ENCODE measurements at places on chromosomes 2 and 18.
A peak's percentile ranks its signal among the peaks of the same experiment; 100 is the strongest.

DNA sequence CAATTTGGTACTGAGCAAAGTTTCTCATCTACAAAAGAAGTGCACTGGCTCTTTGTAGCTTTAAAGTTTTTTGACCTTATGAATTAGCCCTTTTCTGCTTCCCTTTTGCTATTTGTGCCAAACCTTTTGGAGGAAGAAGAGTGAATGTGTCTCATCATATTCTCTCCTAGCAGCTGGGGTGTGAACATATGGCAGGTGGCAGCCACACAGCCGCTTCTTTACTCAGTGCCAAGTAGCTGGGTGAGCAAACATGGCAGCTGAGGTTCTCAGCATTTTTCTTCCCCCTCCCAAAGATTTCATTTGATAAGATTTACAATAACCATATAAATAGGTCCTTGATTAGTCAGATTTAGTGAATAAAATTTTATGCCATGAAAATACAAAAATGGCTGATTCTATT lies 46.7 kb upstream of the STK17B start:
- no peak for DNase-seq

DNA sequence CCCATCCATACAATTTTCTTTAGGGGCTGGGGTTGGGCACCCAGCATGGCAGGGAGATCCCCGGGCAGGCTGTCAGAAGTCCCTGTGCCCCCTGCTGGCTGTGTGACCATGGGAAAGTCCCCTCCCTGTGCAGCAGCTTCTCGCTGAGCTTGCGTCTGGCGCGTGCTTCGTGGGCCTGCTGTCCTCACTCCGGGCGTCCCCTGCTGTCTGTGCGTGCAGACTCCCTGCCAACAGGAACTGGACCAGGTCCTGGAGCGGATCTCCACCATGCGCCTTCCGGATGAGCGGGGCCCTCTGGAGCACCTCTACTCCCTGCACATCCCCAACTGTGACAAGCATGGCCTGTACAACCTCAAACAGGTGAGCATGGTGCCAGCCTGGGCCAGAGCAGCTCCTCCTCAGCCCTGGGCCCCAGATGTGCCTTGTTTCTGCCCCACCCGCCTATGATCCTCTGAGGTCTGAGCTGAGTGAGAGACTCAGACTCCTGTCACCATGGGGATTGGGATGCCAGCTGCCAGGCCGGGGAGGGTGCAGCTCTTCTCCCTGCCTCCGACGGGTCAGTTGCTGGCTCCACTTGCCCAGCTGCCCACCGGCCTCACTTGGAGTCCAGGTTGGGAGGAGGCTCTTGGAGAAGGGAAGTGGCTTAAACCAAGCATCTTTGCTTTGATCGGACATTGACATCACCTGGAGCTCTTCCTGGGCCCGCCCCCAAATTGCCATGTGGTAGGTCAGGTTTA lies 28.6 kb downstream of the IGFBP2 start:
- no peak for DNase-seq

GRCh38 chr2:86275384-86275799 lies 62.0 kb downstream of the REEP1 start:
- no peak for DNase-seq

GRCh38 chr2:112627060-112628040 lies 18.4 kb upstream of the SLC20A1 start:
- no peak for DNase-seq

DNA sequence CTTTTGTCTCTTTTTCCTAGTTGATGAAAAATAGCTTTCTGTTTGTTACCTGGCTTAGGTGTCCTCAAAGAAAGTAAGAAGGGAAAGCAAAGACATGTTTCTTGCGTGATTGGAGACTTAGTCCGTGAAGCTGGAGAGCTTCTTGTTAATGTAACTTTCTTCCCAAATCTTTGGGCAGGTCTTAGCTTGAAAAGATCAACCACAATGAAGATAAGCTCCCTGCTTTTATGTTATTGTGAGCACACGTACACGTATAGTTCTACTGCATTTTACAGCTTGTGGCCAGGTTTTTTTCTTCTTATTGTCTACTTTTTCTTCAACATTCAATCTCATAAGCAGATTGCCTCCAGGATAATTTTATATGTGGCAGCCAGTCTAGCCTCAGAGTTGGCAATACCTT lies 99.8 kb downstream of the DIS3L2 start:
- DNase-seq = no peak

GRCh38 chr2:122421775-122422174 lies 666.3 kb downstream of the TSN start:
- DNase-seq = no peak

- no peak for DNase-seq
Measured at GRCh38 chr2:200373231-200373630, 66.7 kb downstream of the SPATS2L start.

GRCh38 chr2:171521361-171522051 lies 768 bp upstream of the CYBRD1 start:
- DNase-seq = no peak

- DNase-seq = no peak
Measured at GRCh38 chr18:48834413-48835031, 116.2 kb downstream of the SMAD7 start.

GRCh38 chr2:115084446-115084845 lies 642.0 kb downstream of the DPP10 start:
- DNase-seq = no peak

GRCh38 chr2:110120171-110121051 lies 4.8 kb upstream of the MALL start:
- no peak for DNase-seq

- DNase-seq = no peak
Measured at GRCh38 chr18:36602071-36602470, 226.7 kb downstream of the TPGS2 start.

DNA sequence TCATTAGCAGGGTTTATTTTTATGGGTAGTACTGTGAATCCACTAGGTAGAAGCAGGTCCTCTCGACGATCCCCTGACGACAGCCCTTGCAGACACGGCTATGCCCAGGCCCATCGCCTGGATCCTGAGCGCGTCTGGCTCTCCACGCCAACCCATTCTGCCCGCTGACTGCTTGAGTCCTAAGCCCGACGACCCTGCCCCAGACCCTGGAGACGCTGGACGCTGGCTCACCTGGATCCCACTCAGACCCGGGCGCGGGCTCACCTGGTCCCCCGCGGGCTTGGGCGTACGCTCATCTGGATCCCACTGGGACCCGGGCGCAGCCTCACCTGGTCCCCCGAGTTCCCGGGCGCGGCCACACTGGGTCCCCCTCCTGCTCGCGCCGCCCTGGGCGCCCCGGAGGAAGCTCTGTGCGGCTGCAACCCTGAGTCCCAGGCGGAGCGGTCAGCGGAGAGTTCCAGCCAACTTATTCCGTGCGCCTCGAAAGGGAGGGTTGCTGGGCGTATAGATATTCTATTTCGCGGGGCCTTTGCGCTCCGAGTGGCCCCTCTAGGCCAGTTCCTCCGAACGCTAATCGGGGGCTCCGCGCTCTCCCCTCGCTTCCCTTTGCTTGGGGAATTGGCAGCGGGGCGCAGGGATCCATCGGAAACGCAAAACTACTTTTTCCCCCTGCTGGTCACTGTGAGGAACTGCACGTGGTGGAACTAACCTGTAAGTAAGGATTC lies 22.4 kb upstream of the RMP24 start:
- DNase-seq = peak; percentile 22

DNA sequence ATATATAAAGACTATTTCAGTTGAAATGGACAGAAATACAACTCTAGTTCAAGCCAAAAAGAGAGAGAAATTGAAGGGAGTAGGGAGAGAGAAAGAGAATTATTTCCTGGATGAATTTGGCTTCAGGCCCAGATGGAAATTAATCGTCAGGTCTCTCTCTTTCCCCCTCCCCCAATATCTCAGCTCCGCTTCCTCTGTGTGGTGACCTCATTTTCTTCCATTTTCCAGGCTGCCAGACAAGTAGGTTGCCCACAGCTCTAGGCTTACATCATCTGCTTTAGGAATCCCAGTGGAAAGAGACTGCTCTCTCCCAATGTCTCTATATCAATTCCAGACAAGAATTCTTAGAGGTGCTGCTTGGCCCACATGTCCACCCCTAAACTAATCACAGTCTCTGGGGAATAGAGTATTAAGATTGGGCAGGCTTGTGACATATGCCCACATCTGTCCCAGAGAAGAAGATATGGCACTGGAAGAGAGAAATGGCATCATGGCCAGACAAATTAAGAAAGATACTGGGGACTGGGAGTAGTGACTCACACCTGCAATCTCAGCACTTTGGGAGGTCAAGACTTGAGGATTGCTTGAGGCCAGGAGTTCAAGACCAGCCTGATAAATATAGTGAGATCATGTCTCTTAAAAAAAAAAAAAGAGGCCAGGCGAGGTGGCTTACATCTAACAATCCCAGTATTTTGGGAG lies 37.2 kb upstream of the CFAP36 start:
- DNase-seq = peak; percentile 90

- no peak for DNase-seq
Measured at GRCh38 chr2:121015971-121016485, 269.0 kb downstream of the TFCP2L1 start.

DNA sequence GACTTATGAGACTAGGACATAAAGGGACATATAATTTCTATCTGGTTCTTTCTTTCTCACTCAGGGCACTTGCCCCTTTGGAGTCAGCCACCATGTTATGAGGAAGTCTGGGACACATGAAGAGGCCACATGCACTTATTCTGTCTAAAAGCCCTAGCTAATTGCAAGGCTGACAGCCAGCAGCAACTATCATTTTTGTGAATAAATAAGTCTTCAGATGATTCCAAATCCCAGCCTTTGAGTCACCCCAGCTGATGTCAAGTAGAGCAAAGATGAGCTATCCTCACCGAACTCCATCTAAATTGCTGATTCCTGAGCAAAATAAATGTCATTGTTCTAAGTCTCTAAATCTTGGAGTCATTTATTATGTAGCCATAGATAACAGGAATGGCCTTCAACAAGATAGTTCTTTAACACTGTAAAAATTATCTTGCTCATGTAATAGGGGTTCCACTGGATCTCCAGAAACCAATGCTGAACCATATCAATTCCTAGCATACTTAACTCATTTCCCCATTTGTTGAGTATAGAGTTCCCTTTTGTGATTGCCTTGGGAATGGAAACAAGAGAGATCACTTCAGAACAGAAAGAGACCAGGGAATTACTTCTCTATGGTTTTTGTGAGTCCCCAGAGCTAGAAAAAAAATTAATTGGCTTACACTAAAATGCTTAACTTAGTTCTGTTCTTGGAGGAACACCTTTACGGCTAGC lies 50.6 kb upstream of the FN1 start:
- no peak for DNase-seq

GRCh38 chr18:55243857-55244256 lies 284.6 kb upstream of the CCDC68 start:
- no peak for DNase-seq

DNA sequence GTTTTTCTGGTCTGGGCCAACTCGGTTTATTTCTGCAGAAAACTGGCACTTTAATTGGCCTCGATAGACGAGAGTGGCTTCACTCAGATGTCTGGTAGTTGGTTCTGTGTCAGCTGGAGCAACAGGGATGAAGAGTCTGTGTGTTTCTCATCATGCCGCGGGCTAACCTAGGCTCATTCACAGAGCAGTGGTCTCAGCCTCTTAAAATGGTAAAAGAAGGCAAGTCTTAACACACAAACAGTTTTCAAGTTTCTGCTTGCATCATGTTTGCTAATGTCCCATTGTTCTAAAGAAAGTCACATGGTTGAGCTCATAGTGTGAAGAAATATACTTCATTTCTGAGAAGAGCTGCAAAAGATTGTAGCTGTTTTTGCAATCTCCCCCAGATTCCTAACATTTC lies 37.5 kb upstream of the ANXA4 start:
- DNase-seq = no peak

DNA sequence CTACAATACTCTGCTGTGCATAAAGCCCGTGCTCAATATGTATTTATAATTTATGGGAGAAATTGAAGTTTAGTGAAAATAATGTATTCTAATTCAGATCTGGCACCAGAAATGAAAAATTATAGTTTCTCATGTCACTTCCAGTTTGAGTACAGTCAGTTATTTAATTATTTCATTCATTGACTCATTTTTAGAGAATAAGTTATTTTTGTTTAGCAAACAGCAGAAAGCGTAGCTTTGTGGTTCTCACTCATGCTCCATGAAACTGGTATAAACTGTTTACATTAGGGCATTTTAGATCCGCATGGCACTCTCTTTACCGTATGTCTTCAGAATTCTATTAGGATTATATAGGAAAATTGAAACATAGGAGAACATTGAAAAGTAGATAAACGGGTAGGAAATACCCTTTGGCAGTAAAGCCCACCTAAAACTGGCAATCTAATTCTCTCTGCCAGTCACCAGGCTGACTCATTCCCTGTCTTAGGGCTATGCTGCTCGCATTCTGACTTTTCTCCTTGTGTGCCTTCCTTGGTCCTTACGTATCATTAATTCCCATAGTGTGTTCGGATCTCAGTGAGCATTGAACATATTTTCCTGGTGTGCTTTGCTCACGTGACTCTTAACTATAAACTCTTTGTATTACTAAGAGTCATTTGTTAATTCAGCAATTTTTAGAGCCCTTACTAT lies 106.0 kb downstream of the ZNF236 start:
- no peak for DNase-seq

DNA sequence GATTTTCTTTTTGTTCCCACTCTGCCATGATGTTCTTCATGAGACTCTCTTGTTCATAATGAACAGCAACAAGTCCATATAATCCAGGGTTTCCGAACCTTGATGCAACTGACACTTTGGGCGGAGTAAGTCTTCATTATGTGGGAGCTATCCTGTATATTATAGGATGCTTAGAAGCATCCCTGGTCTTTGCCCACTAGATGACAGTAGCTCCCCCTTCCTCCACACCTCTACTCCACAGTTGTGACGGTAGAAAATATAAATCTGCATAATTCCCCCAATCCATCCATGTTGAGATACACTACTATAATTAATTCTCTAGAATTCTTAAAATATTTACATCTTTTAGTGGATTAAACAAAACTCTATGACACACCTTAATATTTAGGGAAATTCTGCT lies 482.2 kb upstream of the CELF4 start:
- DNase-seq = no peak

GRCh38 chr2:66481100-66481549 lies 46.2 kb downstream of the MEIS1 start:
- no peak for DNase-seq

- DNase-seq = no peak
Measured at GRCh38 chr2:122595065-122595464, 839.6 kb downstream of the TSN start.

- peak; percentile 59 for DNase-seq
Measured at GRCh38 chr2:239769554-239770245, 255.4 kb downstream of the NDUFA10 start.

GRCh38 chr2:104755026-104755878 lies 98.7 kb upstream of the POU3F3 start:
- no peak for DNase-seq
